ENCODE measurements at places on chromosomes 3 and 15.

DNA sequence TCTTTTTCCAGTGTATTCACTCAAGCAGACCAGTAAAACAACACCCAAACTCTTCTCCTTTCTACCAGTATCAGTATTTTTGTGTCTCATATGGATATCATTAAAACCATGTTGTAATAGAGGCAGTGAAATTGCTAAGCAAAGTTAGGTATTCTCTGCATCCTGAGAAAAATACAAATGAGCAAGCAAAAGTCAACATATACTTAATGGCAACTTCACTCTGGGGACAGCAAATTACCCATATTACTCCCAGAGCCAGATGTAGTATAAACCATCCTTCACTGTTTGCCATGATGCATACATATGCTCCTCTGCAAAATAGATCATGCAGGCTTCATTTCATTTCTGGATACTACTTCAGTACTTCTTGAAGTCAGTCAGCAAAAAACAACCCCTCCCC is 22.1 kb downstream of the UBA5 start:
- DNase-seq, result no peak
- H3K4me1 ChIP-seq, result no peaks in the 10 kb centered on the region
- peaks cover 44% of the 10 kb centered on the region for H3K36me3 ChIP-seq
- no peaks in the 10 kb centered on the region for H3K27me3 ChIP-seq
- no peak overlapping the region for H3K27ac ChIP-seq

DNA sequence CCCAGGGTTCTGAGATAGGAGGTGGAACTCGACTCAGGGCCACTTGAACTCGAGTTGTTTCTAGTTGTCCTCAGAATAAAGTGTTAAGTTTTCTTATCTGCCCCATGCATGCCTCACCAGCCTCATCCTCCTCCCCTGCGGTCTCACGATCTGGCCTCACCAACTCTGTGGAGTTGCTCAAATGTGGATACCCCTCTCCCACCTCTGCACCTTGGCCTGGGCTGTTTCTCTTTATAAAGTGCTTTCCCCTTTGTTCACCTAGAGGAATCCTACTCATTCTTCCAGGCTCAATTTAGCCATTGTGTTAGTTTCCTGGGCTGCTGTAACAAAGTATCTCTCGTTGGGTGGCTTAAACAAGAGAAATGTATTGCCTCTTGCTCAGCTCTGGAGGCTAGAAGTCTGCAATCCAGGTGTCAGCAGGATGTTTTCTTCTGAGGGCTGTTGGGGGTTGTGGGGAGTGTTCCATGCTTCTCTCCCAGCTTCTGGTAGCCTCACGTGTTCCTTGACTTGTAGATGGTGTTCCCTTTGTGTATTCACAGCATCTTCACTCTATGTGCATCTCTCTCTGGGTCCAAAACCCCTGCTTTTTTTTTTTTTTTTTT is 100.7 kb downstream of the MEX3B start:
- H3K27ac ChIP-seq, result no peak overlapping the region
- H3K4me3 ChIP-seq, result no peak overlapping the region
- peaks cover 4% of the 10 kb centered on the region for H3K27me3 ChIP-seq
- H3K36me3 ChIP-seq, result no peaks in the 10 kb centered on the region

DNA sequence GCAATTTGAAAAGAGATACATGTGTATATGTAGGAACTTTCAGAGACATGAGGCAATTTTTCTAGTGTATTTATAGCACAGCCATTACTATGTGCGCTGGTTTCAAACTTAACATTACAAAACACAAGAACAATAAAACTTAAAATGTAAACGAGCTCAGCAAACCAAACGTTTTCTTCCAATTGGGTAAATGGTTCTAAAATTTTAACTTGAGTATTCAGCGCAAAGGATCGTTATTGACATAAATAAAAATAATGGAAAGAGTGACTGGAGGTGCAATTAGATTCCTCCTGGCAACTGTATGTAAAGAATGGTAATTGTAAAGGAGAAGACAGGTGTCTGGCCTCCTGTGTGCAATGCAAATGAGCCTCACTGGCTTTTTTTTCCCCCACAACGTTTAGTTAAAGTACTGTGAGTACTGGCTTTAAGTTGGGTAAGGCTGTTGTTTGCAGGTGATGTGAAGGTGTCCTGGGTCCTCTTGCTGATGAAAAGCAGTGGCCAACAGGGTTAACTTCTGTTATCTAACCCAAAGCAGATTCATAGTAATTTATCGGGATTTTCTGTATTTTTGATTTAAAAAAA is 14.1 kb upstream of the GADL1 start:
- no peak overlapping the region for H3K4me3 ChIP-seq
- no peaks in the 10 kb centered on the region for H3K4me1 ChIP-seq
- H3K36me3 ChIP-seq, result no peaks in the 10 kb centered on the region
- no peak for DNase-seq
- peaks cover 8% of the 10 kb centered on the region for H3K27me3 ChIP-seq
- no peak overlapping the region for H3K27ac ChIP-seq

DNA sequence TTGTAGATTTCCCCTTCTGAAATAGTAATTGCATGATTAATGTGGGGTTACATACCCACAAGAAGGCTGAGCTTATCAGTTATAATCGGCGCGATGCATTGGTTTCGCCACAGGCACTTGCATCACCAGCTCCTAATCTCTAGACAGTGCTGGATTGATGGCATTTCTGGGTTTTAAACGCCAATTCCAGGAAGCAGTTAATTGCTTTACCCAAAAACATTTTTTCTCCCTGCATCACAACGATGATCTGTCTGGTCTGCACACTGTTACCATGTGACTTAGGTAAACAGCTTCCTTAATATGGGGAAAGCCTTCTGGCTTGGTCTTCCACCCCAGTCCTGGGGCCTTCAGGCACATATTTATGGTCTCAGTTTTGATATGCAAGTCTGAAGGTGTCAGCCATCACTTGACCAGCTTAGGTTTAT is 70.0 kb upstream of the HEG1 start:
- no peaks in the 10 kb centered on the region for H3K36me3 ChIP-seq
- H3K4me3 ChIP-seq, result no peak overlapping the region
- H3K27ac ChIP-seq, result peak overlapping the region; percentile 12

DNA sequence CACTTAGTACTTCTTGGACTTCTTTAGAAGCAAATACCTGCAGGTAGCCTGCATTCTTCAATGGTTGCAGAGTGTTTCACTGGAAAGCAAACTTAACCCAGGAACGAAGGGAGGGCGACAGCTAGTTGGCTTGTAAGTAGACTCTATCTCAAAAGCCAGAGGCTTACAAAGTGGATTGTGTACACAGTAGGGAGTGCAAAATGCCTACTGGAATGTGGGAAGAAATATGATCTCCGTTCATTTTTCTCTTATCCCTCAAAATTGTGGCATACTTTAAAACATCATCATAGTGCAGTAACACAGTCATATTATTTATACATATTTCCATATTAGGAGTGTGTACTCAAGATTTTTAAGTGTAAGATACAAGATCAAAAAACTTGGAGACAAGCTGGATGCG is 155.7 kb downstream of the LIPC start:
- H3K4me1 ChIP-seq, result peaks cover 15% of the 10 kb centered on the region
- no peak for DNase-seq
- H3K4me3 ChIP-seq, result no peak overlapping the region
- no peak overlapping the region for H3K27ac ChIP-seq

DNA sequence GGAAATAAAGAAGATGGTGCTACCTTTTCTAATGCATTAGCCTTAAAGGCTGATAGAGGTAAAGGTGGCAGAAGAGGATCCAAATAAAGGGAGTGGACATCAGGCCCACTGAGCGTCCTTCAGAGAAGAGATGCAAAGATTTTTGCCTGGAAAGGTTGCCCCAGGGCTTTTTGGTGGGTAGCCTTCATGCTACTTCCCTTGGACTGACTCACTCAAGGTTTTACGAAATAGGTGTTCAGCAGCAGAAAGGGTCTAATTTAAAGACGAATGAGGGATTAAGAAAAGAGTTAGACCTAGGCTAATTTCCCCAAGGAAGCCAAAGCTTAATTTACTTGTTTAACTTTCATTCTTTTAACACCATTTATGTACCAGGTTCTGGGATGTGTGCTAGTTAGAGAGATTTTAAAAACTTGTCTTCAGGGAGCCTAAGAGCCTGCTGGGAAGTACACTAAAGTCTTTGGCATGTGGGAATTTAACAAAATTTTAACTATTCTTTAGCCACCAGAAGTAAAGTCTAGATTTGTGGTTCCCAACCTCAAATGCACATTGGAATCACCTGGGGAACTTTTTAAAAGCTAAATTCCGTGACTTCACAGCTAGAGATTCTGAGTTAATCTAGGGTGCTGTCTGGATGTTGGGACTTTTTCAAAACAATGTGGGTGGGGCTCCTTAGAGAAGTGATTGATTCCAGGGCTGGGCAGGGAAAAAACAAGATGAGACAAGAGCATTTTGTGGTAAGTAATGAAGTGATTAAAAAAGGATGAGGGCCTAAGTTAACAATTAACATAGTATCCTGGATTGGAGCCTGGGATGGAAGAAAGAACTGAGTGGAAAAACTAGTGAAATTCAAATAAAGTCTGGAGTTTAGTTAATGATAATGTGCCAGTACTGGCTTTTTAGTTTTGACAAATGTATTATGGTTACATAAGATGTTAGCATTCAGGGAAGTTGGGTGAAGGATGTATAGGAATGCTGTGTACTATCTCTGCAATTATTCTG is 3.4 kb downstream of the IL20RB start:
- H3K4me3 ChIP-seq, result no peak overlapping the region
- no peak for DNase-seq
- H3K27ac ChIP-seq, result no peak overlapping the region
- no peaks in the 10 kb centered on the region for H3K4me1 ChIP-seq
- no peaks in the 10 kb centered on the region for H3K27me3 ChIP-seq
- peaks cover 1% of the 10 kb centered on the region for H3K36me3 ChIP-seq

GRCh38 chr15:58551764-58552504 is 120.1 kb downstream of the LIPC start:
- no peak overlapping the region for H3K4me3 ChIP-seq
- peaks cover 2% of the 10 kb centered on the region for H3K36me3 ChIP-seq
- peak overlapping the region; percentile 85 for H3K27ac ChIP-seq
- peaks cover 39% of the 10 kb centered on the region for H3K27me3 ChIP-seq
- H3K4me1 ChIP-seq, result peaks cover 39% of the 10 kb centered on the region

GRCh38 chr3:175980486-175981090 is 1121.5 kb downstream of the NAALADL2 start:
- DNase-seq, result no peak
- no peak overlapping the region for H3K4me3 ChIP-seq
- no peaks in the 10 kb centered on the region for H3K4me1 ChIP-seq

GRCh38 chr3:50254577-50255250 is 14.2 kb upstream of the SEMA3B start:
- peak overlapping the region; percentile 19 for H3K27ac ChIP-seq
- peaks cover 52% of the 10 kb centered on the region for H3K36me3 ChIP-seq
- no peaks in the 10 kb centered on the region for H3K27me3 ChIP-seq
- no peak overlapping the region for H3K4me3 ChIP-seq

GRCh38 chr3:127867986-127868385 is 45.7 kb upstream of the MGLL start:
- H3K27ac ChIP-seq, result no peak overlapping the region
- H3K4me3 ChIP-seq, result no peak overlapping the region
- H3K36me3 ChIP-seq, result no peaks in the 10 kb centered on the region
- H3K27me3 ChIP-seq, result peaks cover 9% of the 10 kb centered on the region
- no peaks in the 10 kb centered on the region for H3K4me1 ChIP-seq
- DNase-seq, result no peak

GRCh38 chr3:13896473-13897154 is 16.7 kb upstream of the WNT7A start:
- H3K27me3 ChIP-seq, result peaks cover 30% of the 10 kb centered on the region
- DNase-seq, result peak; percentile 74
- peaks cover 7% of the 10 kb centered on the region for H3K36me3 ChIP-seq
- H3K27ac ChIP-seq, result no peak overlapping the region
- peaks cover 24% of the 10 kb centered on the region for H3K4me1 ChIP-seq

GRCh38 chr3:186244016-186244415 is 118.0 kb downstream of the DGKG start:
- H3K27ac ChIP-seq, result no peak overlapping the region
- no peak overlapping the region for H3K4me3 ChIP-seq
- DNase-seq, result no peak

GRCh38 chr3:54134155-54134554 is 11.8 kb downstream of the CACNA2D3 start:
- H3K27ac ChIP-seq, result no peak overlapping the region
- H3K36me3 ChIP-seq, result no peaks in the 10 kb centered on the region
- DNase-seq, result no peak
- no peak overlapping the region for H3K4me3 ChIP-seq
- H3K27me3 ChIP-seq, result no peaks in the 10 kb centered on the region
- H3K4me1 ChIP-seq, result no peaks in the 10 kb centered on the region

GRCh38 chr3:64417816-64418215 is 192.6 kb upstream of the PRICKLE2 start:
- H3K4me3 ChIP-seq, result no peak overlapping the region
- H3K27ac ChIP-seq, result no peak overlapping the region
- no peaks in the 10 kb centered on the region for H3K4me1 ChIP-seq
- peaks cover 12% of the 10 kb centered on the region for H3K27me3 ChIP-seq
- no peak for DNase-seq

DNA sequence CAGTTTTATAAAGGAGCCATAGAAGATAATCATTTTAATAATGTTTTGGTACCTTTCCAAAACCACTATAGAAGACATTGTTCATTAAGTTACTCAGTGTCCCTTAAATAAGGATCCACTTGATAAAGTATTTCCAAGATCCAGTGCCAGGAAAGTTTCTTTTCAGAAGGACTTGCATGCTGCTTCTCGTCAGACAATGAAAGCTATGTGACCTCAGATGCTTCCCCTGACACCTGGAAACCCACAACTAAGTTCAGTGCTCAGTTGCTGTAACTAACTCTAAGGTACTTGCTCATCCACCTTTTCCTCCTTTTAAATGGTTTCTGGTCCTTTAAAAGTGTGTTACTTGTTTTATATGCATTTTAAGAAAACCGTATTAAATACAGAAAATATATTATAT is 7.3 kb downstream of the SSR3 start:
- peaks cover 74% of the 10 kb centered on the region for H3K36me3 ChIP-seq
- no peak overlapping the region for H3K27ac ChIP-seq
- no peak overlapping the region for H3K4me3 ChIP-seq

DNA sequence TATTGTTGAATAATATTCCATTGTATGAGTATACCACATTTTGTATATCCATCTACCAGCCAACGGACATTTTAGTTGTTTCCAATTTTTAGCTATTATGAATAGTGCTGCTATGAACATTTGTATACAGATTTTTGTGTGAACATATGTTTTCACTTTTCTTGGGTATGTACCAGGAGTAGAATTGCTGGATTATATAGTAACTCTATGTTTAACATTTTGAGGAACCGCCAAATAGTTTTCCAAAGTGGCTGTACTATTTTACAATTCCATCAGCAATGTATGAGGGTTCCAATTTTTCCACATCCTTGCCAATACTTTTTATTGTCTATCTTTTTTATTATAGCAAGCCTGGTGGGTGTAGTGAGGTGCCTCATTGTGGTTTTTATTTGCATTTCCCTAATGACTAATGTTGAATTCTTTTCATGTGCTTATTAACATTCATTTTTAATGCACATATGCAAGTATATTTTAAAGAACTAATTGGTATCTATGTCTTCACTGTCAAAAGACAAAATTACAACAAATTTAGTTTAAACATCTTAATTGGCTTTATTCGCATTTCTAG is 77.5 kb upstream of the PIAS1 start:
- no peak for DNase-seq
- H3K27ac ChIP-seq, result no peak overlapping the region
- peaks cover 12% of the 10 kb centered on the region for H3K27me3 ChIP-seq
- no peaks in the 10 kb centered on the region for H3K4me1 ChIP-seq
- no peak overlapping the region for H3K4me3 ChIP-seq
